GM13977 (cell line): ENCODE measurements at places on chromosomes 7 and 10.

- no peak for DNase-seq
These were observed 63.8 kb downstream of the FAM241B start for GRCh38 chr10:69693886-69694285.

GRCh38 chr10:100996678-100997359 is 2.8 kb upstream of the LZTS2 start:
- DNase-seq = peak; percentile 82

- DNase-seq = no peak
These were observed 109.5 kb downstream of the PHF14 start for GRCh38 chr7:11083214-11083568.

DNA sequence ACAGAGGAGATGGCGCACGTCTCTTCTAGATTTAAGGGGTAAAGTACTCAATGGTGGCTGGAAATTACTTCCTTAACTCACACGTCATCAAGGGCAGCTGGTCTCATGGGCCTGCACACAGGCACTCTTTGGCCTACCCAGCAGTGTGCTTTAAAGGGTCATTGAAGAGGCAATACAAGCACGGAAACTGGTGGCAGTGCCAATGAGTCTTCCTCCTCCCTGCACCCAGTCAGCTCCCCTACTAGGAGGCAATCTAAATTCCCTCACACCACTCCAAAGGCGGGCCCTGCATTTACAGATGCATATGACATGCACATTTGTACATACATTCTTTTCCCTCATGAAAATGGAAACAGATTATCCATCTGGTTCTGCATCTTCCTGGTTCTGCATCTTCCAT is 47.4 kb downstream of the PPIF start:
- DNase-seq = no peak

- DNase-seq = no peak
These were observed 1235.3 kb downstream of the GATA3 start for GRCh38 chr10:9289811-9290210.

DNA sequence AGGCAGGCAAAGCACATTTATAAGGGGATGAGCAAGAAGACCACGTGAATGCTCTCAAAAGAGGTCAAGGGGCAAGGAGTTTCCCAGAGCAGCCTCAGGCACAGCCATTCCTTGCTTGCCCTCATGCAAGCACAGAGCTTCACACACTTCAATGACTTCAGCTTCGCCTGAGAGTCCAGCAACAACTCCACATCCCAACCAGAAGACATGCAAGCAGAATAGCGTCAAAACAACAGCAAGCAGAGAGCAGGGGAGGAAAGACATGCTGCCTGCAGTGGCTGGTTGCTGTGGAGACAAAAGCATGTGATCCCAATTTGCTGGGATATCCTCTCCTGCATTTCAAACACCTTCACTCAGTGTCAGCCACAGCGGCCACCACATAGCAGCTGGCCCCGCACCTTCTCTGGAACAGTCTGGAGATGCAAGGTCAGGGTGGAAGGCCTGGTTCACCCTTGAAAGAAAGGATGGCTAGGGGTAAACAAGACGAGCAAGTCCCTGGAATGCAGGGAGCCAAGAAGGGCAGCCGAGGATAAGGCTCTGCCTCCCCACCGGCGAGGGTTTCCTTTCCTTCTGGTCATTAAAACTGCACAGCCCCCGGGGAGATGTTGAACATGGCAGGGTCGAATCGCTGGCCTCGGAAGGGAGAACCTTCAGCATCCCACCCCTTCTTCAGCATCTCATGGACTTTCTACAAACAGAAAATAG is 60.2 kb upstream of the CAMK2B start:
- no peak for DNase-seq

- no peak for DNase-seq
These were observed 8.4 kb downstream of the GOLGA7B start for GRCh38 chr10:97858001-97858439.

DNA sequence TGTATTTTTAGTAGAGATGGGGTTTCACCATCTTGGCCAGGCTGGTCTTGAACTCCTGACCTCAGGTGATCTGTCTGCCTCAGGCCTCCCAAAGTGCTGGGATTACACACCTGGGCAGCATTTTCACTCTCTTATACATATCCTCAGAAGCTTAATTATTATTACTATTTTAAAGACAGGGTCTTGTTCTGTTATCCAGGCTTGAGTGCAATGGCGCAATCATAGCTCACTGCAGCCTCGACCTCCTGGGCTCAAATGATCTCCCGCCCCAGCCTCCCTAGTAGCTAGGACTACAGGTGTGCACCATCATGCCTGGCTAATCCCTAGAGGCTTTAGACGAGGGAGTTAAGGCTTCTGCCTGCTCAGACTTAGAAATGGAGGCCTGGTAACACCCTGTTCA is 26.3 kb downstream of the UNC5B start:
- no peak for DNase-seq

- no peak for DNase-seq
These were observed 5.6 kb upstream of the ABLIM1 start for GRCh38 chr10:114663626-114664025.

DNA sequence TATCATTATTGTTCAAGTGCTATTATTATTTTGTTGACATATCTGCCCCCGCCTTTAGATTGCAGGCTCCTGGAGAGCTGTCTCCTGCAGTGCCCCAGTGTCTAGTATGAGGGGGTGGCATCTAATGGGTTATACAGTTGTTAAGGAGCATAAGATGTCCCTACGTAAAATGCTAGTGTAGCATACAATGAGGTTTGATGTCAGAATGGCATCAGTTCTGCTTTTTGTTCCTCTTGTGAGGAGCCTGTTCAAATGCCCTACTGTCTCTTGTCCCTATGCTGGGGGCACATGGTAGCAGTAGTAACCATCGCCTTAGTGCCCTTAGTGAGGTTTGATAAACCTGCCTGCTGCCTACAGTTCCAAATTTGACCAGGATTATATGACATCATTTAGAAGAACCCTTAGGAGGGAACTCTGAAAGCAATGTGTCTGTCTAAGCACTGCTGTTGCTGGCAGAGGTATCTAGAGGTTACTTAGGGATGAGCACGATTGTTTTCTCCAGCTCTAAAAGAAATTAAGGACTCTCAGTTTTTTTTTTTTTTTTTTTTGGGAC is 9.7 kb downstream of the CREM start:
- DNase-seq = no peak

DNA sequence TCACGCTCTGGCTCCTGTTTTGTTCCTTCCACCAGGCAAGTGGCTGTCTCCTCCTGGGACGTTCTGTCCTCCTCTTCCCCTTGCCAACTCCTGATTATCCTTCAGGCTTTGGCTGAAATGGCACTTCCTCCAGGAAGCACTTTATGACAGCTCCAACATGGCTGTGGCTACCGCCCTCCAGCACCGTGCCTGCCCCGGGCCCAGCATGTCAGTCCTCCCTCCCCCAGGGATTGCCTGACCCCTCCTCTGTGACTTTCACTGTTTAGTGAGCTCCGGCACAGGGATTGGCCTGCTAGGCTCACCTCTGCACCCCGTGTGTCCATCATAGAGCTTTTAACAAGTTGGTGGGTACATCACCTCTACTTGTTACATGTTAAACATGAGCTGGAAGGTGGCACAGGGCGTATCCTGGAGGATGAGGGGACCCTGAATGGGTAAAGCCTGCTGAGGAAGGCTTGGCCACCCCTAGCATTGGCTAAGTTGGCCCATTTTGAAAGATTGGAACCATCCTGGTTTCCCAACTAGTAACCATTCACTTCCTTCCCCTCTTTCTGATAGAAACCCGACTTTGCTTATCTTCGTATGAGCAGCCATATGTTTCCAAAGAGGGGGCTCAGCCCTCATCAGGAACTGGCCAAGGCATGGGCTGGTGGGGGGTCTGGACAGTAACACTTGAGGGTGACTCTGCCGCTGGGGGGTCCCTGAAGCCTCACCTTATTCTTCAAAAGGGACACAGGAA is 10.5 kb upstream of the ADAMTS14 start:
- DNase-seq = no peak
